ENCODE measurements at places on chromosomes 7 and 10. TPM values are rescaled to one million over a fixed set of nuclear protein-coding genes. Genes with fewer than 3 reads are reported as not detected.

The RNF148 gene
- 0.78 TPM for total RNA-seq

The HMX3 gene
- total RNA-seq: not detected

The PRKRIP1 gene
- 13.6 TPM for total RNA-seq

The PRPS1L1 gene
- not detected for total RNA-seq

The SUN3 gene
- total RNA-seq: not detected

The SLC39A12 gene
- total RNA-seq: 2.2 TPM

The GPR141 gene
- not detected for total RNA-seq

The ITGA8 gene
- 2.8 TPM for total RNA-seq

The TSPAN33 gene
- total RNA-seq: 4.7 TPM

The TYW1B gene
- total RNA-seq: 1.9 TPM

The MMD2 gene
- 0.94 TPM for total RNA-seq

The TMEM184A gene
- total RNA-seq: not detected

DNA sequence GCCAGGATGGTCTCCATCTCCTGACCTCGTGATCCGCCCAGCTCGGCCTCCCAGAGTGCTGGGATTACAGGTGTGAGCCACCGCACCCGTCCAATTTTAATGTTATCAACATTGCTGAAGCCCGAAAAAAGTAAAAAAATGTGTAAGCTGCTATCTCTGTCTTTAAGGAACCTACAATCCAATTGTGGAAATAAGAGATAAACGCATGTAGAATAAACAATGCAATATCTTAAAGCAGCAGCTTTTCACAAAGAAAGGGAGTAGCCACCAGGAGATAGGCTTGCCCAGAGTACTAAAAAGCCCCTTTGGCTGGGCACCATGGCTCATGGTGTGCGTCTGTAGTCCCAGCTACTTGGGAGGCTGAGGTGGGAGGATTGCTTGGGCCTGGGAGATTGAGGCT, 282.9 kb upstream of the LYZL1 start:
- DNase-seq: no peak

- peak; percentile 89 for DNase-seq
Measured at GRCh38 chr10:78913219-78914059, 155.3 kb upstream of the ZMIZ1 start.

DNA sequence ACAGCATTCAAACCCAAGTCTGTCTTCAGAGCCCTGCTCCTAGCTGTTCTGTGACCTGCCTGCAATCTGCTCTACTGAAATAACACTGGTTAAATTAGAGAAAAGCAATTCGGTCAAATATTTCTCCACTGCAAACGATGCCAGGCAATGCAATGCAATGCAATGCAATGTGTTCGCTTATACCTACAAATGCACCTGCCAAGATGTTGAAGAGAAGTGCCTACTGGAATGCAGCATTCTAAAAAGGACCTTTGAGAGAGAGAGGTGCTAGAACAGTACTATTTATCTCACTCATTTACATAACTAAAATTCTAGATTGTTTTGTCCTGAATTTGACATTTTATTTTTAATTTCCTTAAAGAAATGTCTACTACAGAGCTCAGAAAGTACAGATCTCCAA, 157.3 kb upstream of the CDK1 start:
- DNase-seq: no peak

- DNase-seq: no peak
Measured at GRCh38 chr10:132724446-132724845, 61.5 kb downstream of the NKX6-2 start.

DNA sequence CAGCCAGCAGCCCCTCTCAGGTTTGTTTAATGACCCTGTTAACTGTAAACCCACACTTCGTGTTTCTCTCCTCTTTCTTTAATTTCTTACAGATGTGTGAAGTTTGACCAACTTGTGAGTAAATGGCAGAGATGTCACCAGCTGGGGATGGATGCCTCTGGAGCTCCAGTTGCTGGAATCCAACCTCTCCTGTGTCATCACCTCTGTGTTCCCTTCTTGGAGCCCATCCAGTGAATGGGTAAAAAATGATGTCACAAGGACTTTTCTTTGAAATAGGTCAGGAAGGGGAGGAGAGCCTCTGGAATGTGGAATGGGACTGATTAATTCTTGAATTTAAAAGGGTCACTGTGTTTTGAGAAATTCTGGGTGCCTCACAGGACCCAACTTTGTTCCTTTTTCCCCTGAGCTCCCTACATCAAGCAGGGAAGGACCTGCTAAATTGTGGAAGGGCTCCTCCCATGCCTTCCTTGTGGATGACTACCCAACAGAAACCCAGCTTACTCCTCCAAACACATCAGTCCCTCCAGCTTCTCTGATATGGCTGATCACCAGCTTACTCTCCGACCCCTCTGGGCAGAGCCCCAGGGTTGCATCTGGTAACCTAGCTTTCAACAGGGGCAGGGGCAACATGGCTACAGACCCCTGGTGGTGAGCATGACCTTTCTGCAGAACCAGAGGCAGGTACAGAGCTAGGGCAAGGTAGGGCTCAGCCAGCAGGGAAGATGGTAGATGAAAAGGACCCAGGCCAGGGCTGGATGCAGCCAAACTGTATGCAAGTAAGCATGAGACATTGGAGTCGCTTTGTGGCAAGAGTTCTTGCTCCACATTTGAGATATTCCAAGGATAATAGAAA, 67.5 kb downstream of the STRA8 start:
- no peak for DNase-seq

GRCh38 chr7:36291387-36292316, 98.0 kb upstream of the ANLN start:
- peak; percentile 60 for DNase-seq

DNA sequence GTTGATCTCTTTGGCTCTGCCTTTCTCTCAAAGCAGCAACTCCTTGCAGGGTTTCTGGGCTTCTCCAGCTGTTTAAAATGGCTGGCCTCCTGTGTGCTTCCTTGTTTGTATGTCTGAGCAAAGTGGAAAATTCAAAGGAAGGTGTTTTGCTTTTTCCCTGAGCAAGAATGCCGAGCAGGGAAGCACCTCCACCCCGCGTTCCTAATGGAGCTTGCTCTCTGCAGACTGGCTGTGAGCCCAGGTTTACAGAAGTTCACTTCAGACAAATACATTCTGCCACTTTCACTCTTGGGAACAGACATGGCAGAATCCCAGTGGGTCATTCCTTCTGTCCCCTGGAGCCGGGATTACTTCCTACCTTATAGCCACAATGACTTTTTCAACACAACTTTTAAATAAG, 181.8 kb upstream of the AGK start:
- DNase-seq: no peak

- no peak for DNase-seq
Measured at GRCh38 chr7:99340659-99341058, 15.0 kb downstream of the ARPC1A start.

DNA sequence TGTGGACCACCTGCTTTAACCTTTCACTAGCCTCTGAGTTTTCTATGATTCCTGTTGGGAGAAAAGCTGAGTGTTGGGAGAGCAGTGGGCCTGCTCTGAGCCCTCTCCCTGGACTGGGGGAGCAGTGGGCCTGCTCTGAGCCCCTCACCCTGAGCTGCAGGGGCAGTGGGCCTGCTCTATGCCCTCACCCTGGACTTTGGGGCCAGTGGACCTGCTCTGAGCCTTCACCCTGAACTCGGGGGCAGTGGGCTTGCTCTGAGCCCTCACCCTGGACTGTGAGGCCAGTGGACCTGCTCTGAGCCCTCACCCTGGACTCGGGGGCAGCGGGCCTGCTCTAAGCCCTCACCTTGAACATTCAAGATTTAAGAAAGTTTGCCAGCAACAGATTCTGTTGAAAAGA, 33.4 kb downstream of the AGAP6 start:
- no peak for DNase-seq

GRCh38 chr10:43057831-43058340, 19.0 kb upstream of the RET start:
- DNase-seq: no peak

DNA sequence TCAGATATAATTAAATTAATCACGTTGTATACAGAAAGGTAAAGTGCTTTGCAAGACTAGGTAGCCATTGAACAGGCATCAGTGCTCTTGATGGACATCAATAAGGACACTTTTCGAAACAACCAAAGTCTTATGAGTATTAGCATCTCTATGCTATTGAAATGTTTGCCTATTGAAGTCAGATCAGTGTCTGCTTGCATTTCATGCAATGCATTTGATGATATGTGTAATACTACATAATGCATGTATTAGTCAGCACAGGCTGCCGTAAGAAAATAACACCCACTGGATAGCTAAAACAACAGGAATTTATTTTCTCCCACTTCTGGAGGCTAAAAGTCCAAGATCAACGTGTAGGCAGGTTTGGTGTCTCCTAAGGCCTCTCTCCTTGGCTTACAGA, 209.3 kb upstream of the PLXDC2 start:
- DNase-seq: no peak

DNA sequence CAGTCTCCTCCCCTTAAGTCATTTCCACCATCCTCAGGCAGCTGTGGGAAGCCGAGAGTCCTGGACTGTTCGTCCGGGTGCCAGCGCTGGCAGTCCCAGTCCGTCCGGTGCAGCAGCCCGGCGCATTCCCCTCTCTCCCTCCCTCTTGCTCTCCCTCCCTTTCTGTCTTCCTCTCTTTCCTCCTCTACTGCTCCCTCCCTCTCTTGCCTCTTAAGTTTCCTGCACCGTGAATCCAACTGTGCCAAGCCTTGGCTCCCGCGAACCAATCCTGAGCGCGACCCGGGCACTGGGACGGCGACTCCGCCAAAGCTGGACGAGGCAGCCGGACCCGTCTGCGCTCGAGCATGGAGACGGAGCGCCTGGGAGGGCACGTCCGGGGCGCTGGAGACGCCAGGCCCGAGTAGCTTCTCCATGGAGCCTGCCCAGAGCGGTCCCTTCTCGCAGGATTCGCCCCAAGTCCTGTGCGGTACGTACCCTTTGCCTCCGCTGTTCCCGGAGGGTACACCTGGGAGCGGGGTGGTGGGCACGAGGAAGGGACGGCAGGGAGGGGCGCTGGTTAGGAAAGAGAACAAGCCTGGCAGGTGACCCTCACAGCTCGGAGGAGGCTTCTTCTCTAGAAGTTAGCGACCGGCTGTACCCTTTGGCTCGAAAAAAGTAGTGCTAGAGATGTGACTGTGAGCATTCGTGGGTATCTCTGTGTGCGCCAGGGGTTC, 1.0 kb downstream of the NXPH1 start:
- no peak for DNase-seq

- no peak for DNase-seq
Measured at GRCh38 chr10:123530166-123530870, 135.8 kb upstream of the GPR26 start.

- DNase-seq: peak; percentile 39
Measured at GRCh38 chr7:55018361-55019190, at the start of gene EGFR. EGFR (plus strand) TSS chr7:55019017; CDS start chr7:55019278, 261 bp downstream.

GRCh38 chr10:26437637-26438461, at the start of gene APBB1IP:
APBB1IP (plus strand) TSS chr10:26438341; CDS start chr10:26492327, 53,986 bp downstream.
- peak; percentile 13 for DNase-seq

DNA sequence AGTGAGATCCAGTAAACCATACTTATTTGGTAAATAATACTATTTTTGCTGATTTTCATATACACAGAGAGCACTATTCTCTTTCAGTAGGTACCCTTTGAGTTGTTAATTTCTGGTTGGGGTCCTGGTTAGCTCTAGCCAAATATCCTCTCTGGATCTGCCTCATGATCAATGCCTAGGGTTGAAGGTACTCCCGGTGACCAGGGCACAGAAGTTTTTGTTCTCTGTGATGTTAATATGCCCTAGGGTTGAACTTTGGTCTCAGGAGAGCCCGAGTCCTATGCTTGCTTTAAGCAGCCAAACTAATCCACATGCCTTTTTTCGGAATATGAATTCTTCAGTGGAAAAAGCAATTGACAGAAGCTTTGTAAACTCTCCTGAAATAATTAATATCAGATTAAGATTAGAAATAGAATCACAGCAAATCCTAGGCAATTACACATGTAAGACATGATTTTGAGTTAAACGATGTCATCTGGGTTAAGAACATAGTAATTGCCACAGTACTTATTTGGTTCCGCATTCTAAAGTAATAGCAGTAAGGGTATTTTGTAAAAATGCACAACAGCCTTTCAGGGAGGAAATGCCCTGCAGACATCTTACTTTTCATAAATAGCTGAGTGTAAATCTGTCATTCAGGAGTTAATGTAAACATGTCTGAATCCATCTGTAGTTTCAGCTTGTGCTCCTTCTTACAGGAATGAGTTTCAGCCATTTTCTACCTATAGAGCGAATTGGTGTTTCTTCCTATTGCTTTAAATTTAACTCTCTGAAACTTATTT, 10.1 kb downstream of the CHN2 start:
- no peak for DNase-seq

GRCh38 chr10:13180788-13181187, 19.4 kb downstream of the MCM10 start:
- no peak for DNase-seq

GRCh38 chr10:74418285-74418872, 267.4 kb downstream of the ADK start:
- DNase-seq: peak; percentile 2

DNA sequence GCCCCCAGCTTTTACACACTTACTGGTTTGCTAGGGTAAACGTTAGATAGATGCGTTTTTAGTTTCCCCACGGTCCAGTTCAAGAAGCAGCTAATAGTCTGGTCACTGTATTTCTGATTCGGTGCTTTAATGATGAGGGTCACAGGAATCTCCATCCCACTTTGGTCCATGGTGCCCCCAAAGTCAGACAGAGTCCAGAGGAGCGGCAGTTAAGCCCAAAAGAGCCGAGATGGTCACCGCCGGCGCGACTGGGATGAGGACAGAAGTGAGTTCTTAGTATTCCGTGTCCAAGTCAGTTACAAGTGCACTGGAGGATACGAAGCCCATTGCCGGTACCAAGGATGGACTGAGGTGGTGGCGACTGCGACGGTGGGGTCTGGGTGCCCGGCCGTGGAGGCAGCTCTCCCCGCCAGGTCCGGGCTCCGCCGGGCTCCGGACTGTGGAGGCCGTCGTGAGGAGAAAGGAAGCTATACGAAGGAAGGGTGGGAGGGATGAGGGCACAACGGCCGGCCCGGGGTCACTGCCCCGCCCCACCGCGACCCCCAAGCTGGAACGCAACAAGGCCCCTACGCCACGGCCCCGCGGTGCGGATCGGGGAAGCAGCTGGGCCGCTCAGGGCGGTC, 663 bp downstream of the HERPUD2 start:
- no peak for DNase-seq

DNA sequence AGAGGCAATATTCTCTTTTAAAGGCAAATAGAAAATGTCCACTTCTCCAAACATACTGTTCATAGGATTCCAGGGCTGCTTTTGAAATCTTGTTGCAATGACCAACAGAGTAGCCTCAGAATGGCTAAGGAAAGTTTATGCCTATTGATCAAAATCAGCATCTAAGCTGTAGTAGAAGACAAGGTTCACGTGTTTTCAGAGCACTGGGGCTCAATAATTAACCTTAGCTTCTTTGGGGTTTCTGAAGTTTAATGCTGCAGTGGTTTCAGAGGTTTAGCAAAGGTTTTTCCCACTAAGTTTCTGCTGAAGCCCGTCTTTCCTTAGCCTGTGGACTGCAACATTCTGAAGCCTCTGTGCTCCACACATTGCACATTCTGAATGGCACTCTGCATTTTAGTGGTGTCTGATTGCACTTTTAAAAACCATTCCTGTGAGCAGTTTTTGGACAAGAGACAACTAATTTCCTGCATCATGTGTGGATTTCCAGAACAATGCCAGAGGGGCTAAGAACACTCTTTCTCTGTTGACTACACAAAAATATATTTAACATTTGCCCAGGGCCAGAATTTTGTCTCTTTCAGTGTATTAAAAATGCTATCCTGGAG, 342.5 kb downstream of the PTEN start:
- no peak for DNase-seq
